IMR-90 (cell line): ENCODE measurements at places on chromosomes 11 and 22. TPM values are rescaled to one million over a fixed set of nuclear protein-coding genes. Genes with fewer than 3 reads are reported as not detected.

GRCh38 chr22:41516462-41516861 lies 27.8 kb downstream of the POLR3H start:
- DNase-seq, result no peak
- no peaks in the 10 kb centered on the region for H3K27me3 ChIP-seq
- H3K4me3 ChIP-seq, result no peak overlapping the region

DNA sequence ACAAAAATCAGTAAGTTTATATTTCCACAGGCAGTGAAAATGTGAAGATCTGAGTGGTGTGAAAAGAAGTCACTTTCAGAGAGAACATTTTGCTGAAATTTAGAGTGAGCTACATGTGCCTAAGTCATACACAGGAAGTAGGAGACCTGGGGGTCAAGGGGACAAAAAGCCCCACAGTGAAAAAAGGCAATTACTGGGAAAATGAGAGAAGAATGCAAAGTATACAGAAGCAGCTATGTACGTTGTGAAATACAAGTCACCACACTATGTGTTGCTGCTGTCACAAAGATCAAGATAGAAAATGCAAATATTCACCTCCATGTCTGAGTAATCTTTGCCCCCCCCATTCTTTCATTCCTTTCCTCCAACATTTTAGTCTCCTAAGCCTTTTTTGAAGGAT lies 21.6 kb upstream of the SESN3 start:
- no peaks in the 10 kb centered on the region for H3K4me1 ChIP-seq
- H3K36me3 ChIP-seq, result no peaks in the 10 kb centered on the region
- H3K4me3 ChIP-seq, result no peak overlapping the region
- H3K27me3 ChIP-seq, result peaks cover 7% of the 10 kb centered on the region
- H3K27ac ChIP-seq, result no peak overlapping the region

- H3K4me1 ChIP-seq, result no peaks in the 10 kb centered on the region
- DNase-seq, result no peak
- no peaks in the 10 kb centered on the region for H3K27me3 ChIP-seq
- no peak overlapping the region for H3K27ac ChIP-seq
- peaks cover 7% of the 10 kb centered on the region for H3K36me3 ChIP-seq
- no peak overlapping the region for H3K4me3 ChIP-seq
Measured at GRCh38 chr11:17333799-17334586, 17.6 kb upstream of the NCR3LG1 start.

- H3K27ac ChIP-seq, result no peak overlapping the region
- no peaks in the 10 kb centered on the region for H3K4me1 ChIP-seq
- peaks cover 90% of the 10 kb centered on the region for H3K27me3 ChIP-seq
- no peak for DNase-seq
Measured at GRCh38 chr11:64643256-64643881, 52.3 kb downstream of the SLC22A12 start.

GRCh38 chr11:68416070-68416578 lies 44.4 kb upstream of the PPP6R3 start:
- no peak for DNase-seq
- H3K4me3 ChIP-seq, result no peak overlapping the region
- H3K27me3 ChIP-seq, result no peaks in the 10 kb centered on the region

DNA sequence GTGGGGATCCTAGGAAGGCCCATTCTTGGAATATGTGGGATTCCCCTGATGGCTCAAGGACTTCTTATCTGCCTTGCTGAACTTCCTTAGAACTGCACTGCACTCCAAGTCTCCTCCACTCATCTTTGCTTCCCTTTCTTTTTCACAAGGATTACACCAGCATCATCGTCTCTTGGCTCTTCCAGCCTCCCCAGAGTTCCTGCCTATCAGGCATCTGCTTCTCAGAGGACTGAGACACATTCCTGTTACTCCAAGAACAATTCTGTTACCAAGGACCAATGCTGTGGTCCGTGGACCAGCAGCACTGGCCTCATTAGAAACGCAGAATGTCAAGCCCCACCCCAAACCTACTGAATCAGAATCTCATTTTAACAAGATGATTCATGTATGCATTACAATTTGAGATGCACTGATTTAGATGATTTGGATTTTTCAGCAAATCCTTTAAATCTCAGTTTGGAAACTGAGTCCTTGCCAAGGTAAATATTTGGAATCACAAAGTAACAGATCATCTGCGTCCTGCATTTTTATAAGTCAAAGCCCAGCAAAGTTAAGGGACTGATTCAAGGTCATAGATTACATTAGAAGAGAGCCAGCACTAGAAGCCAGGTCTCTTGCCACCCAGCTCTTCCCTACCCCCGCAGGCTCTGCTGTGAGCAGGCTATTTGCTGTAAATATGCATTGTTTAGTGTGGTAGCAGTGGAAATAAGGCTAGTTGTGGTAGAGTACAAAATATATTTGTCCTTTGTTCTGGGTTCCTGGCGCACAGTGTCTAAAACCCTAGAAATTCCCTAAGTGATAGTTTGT lies 110.9 kb downstream of the SWAP70 start:
- no peaks in the 10 kb centered on the region for H3K27me3 ChIP-seq
- no peak overlapping the region for H3K4me3 ChIP-seq
- DNase-seq, result peak; percentile 94
- H3K4me1 ChIP-seq, result peaks cover 25% of the 10 kb centered on the region

GRCh38 chr11:132475026-132475425 lies 1057.3 kb downstream of the OPCML start:
- H3K27me3 ChIP-seq, result no peaks in the 10 kb centered on the region
- DNase-seq, result no peak
- H3K4me1 ChIP-seq, result no peaks in the 10 kb centered on the region
- H3K27ac ChIP-seq, result no peak overlapping the region
- no peak overlapping the region for H3K4me3 ChIP-seq

GRCh38 chr11:72308226-72309073 lies 64.5 kb upstream of the PHOX2A start:
- no peak overlapping the region for H3K4me3 ChIP-seq
- peak; percentile 98 for DNase-seq
- H3K27ac ChIP-seq, result peak overlapping the region; percentile 21; the same call in 1 of the 2 replicates

MAPK12 gene
- 35.6 and 41.0 TPM in 2 replicates for total RNA-seq
